ENCODE measurements at places on chromosomes 2 and 18.

- DNase-seq: no peak
Measured at GRCh38 chr2:15663802-15664201, 72.1 kb downstream of the DDX1 start.

- DNase-seq: no peak
Measured at GRCh38 chr2:238558456-238559099, 131.9 kb downstream of the ASB1 start.

GRCh38 chr18:26405190-26405801, 143.1 kb downstream of the KCTD1 start:
- DNase-seq: no peak

DNA sequence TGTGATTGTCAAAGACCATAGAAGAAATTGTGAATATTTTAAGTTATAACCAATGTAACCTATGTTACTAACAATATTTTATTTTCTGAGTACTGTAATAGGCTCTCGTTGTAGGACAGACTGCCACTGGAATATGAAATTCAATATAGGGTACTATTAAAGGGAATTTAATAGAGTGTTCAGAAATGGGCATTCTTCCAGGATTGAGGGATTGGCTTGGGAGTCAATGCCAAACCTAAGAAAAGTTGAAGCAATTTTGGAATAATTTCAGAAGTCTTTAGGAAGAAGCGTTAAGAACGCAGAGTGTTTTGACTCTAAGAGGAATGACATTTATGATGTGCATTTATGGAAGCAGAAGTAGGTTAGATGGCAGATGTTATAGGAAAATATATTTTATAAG, 79.0 kb downstream of the ACVR2A start:
- DNase-seq: no peak

- DNase-seq: no peak
Measured at GRCh38 chr2:149877074-149877473, 289.5 kb upstream of the MMADHC start.

DNA sequence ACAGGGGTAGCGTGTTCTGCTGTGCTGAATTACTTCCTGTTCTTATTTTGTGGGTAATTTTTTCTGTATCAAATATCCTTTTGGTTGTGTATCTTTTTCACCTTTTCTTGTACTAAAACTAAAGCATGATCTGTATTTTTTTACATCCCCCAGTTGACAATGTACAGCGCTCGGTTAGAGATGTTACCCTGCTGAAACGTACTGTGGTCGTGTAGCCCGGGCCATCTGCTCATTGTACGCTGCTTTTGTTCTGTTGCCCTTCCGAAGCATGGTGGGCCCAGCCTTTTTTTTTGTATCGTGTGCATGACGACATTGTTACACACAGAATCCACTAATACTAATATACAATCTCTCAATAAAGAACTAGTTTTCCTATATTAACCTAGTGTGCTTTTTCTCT, 233.1 kb downstream of the HAUS1 start:
- DNase-seq: no peak

- DNase-seq: no peak
Measured at GRCh38 chr2:190452433-190452832, 44.3 kb downstream of the MFSD6 start.

- DNase-seq: no peak
Measured at GRCh38 chr18:47801817-47802216, 128.6 kb downstream of the SMAD2 start.

All from stimulated activated CD4-positive, alpha-beta T cell treated with anti-CD3 and anti-CD28 coated beads, TNF-alpha, amount 100 ng/mL, for 1 hour (primary cell).